H9 (cell line): ENCODE measurements at places on chromosomes 7 and 10.

DNA sequence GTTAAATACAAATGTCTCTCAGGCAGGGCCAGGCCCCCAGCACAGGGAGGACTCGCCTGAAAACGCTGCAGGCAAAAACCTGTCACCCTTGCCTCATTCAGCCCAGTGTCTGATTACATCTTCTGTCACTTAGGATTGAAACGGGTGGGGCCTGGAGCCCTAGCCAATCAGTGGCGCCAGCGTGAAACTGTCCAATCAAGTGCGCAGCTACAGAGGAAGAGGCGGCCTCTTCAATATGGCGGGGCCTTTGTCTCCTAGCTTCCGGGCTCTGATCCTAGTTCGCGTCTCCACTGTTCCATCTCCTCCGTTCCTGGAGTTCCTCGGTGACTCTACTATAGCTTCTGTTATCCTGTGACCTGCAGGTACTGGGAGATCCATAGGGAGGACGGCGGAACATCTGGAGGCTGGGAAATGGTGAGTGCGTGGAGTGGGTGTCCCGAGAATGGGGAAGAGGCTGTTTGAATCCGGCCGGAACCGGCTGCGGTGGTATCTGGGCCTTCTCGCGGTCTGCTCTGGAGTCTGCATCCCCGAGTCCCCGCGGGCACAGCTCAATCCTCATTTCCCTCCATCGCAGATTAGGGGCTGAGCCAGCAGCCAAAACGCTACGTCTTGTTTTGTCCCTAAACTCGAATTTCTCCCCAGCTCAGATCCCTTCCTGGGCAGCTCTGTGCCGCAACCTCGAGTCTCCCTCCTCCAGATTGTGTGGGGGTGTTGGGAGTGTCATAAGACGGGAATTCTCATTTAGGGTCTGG is at the start of gene ZNF736:
Gene ZNF736, plus strand, starts transcription at position 222 of the 752 bp plus-strand sequence. Its CDS starts 190 bp downstream, at position 412.
- no peak for DNase-seq

DNA sequence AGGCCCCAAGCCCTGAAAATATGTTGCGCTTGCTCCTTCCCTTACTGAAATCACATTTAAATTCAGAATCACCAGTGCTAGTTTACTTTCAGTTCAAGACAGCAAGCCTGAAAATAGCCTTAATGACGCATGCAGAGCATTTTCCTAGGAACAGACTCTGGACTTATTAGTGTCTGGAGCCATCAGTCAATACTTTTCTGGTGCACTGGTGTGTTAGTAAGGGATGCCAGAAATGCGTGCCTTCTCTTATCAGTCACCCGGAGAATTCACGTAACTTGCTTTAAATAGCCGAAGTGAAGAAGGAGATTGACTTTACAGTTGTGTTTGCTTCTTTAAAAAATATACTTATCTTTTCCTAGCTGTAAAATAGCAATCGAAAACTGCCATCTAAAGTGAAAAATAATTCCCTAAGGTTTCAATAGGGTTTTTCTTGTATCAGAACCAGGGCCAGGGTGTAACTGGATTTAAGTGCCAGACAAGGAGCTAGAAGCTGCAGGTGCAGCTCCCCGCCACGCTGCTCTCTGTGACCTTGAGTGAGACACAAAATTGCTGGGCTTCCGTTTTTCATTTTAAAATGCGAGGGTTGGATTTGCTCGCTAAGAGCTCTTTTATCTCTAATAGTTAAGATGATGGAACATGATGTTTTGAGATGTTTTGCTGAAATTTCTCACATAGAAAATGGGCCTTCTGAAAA is 177.8 kb downstream of the NSUN6 start:
- no peak for DNase-seq

DNA sequence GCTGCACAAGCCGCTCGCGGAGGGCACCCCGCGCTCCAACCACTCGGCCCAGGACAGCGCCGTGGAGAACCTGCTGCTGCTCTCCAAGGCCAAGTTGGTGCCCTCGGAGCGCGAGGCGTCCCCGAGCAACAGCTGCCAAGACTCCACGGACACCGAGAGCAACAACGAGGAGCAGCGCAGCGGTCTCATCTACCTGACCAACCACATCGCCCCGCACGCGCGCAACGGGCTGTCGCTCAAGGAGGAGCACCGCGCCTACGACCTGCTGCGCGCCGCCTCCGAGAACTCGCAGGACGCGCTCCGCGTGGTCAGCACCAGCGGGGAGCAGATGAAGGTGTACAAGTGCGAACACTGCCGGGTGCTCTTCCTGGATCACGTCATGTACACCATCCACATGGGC is 50.0 kb downstream of the FIGNL1 start:
- DNase-seq = no peak

- no peak for DNase-seq
These were observed 71.6 kb downstream of the ADCYAP1R1 start for GRCh38 chr7:31123726-31124125.

GRCh38 chr7:101167645-101168411 is 2.5 kb upstream of the VGF start:
- no peak for DNase-seq

DNA sequence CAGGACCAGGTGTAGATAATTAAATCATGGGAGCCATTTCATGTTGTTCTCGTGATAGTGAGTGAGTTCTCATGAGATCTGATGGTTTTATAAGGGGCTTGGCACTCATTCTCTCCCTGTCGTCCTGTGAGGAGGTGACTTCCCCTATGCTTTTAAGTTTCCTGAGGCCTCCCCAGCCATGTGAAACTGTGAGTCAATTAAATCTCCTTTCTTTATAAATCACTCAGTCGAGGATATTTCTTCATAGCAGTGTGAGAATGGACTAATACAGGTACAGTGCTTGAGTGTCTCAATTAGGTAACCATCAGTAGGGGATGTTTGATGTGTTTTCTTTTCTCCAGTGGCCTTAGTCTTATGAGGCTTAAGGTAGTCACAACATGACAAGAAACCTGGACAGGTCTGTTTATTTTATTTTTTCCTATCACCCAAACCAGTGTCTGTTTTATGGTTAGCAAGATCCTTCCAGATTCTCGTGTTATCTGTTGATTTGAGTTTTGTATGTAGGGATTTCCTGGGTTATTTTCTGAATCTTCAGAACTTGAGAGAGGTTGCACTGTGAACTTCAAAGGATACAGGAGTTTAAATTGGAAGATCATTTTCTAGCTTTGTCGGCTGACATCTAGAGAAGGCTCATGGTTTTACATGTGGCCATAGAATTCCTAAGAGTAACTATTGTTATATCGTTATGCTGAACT is 32.1 kb downstream of the UMAD1 start:
- no peak for DNase-seq

- DNase-seq = no peak
These were observed 623 bp downstream of the INPP5A start for GRCh38 chr10:132538031-132538789.

DNA sequence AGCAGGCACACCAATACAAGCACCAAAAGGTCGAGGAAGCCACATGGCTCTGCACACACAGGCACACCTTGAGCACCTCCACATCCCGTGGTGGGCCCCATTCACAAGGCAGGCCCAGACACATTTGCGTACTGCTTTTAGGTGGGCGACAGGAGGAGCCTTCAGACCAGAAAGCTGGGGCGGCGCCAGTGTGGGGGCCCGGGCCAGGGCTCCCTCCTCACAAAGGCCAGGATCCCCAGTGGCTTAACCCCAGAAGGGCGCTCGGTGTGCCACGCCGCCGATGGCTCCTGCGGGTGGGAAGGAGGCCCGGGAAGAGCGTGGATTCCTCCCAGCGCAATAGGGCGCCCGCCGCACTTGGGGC is 2.8 kb upstream of the SMARCD3 start:
- DNase-seq = no peak

GRCh38 chr7:69661342-69661741 is 63.1 kb downstream of the AUTS2 start:
- DNase-seq = no peak

GRCh38 chr10:34406463-34407323 is 408.4 kb downstream of the PARD3 start:
- DNase-seq = no peak

DNA sequence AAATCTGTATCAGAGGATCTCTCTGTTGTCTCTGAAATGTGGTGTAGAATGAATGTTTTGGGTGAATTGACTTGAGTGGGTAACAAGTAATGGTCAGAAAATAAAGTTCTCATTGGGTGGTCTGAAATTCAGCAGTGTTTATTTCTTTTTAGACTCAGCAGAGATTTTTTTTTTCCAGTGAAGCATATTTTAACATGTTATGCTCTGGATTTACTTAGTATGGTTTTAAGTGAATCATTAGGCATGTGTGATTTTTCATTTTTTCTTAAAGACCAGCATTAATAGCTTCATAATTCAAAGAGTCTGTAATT is 63.5 kb downstream of the REEP3 start:
- DNase-seq = no peak

DNA sequence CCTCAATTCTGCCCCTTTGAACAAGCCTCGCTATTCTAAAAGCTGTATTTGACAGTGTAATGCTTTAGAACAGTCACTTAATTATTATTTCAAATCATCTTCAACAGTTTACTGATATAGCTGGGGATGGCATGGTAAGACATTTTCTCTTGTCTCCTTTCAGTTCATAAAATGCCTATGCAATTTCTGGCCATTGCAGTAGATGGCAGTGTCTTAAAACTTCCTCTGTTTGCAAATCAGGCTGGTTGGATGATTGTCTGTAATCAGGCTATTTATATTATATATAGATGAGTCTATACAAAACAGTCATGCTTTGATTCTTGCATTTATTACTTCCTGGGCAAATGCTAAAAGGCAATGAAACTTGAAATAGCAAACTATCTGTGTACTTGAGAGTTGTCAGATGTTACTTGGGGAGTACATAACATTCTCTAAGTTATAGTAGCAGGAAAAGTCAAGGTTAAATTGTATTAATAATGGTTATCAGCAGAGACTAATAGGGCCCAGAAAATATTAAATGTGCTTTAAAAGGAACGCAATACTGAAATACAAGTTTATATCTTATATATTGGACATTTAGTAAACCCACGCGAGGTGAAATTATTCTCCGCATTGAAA is 55.5 kb upstream of the LHFPL3 start:
- DNase-seq = no peak

DNA sequence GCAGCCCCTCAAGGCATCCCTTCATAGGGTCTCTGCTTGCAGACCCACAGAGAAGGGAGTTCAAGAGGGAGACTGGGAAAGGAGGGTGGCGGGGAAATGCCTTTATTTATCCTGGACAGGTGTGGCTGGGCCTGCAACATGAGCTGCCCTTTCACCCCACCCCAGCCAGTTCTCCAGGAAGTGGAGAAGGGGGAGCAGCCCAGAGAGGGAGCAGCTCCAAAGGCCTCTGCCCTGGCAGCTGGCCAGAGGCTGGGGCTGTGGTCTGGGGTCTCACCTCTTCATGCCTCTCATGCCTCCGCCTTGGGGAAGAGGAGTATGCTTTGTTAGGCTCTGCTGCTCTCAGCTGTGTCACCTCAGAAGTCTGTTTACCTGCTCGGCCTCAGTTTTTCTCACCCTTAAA is 3.1 kb downstream of the LDB3 start:
- DNase-seq = no peak
